ENCODE measurements at places on chromosomes 4 and X.

DNA sequence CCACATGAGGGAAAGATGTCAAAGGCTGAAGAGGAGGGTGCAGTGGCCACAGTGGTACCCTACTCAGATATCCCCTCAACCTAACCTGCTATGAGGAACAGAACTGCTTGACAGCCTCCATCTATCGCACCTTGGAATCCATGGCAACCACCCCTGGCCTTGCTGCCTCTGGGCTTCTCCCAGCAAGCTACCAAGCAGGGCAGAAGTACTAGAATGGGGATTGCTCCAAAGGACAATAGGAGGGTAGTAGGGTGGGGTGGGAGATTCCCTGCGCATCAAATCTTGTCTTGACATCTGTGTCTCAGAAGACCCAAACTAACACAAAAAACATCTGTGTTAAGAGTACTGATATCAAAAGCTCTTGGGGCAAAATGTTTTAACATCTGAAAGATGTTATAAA lies 118.2 kb downstream of the FBXW7 start:
- DNase-seq: no peak

GRCh38 chr4:137998666-137999429 lies 243.3 kb downstream of the SLC7A11 start:
- no peak for DNase-seq

DNA sequence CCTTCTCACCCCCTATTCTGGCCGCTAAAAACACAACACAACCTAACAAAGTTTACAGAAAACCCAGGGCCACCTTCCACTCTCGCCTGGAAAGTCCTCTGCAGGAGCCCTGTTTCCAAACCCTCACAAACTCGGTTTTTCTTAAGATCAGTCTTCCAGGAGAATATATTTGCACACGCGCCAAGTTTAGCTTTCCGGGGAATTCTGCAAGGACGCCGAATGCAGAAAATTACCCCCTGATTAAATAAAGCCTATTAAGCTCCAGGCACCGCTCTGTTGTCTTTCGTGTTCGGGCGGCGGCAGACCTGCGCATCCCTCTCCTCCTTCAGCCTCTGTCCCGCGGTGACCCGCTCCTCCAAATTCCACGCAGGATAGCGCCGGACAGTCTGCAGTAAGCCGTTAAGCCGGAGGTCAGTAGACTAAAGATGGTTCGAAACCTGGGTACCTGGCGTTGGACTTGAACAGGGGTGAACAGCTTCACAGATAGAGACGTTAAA lies 5.0 kb downstream of the MSX1 start:
- DNase-seq: no peak

DNA sequence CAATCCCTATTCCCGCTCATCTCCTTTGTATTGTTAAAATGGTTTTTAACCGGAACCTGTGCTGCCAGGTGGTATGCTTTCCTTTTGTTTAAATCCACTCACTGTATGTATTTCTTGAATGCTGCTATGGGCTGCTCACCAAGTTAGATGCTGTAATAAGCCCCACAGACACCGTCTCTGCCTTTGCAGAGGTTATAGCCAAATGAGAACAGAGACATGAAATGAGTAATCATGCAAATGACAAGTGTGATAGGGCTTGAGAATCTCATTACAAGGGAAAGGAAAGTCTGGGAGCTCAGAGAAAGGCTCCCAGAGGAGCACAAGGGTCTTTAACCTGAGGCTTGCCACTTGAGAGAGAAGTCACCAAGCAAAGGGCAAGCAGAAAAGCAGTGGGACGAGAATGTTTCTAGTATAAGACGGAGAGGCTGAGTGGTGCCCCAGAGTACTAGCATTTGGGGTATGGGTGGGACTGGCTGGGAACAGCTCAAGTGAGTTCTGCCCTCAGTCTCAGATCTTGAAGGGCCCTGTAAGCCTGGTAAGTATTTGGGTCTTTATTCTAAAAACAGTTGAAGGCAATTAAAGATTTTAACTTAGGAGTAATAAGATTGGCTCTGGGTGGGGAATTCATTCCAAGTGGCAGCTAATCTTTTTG lies 110.8 kb upstream of the H2AZ1 start:
- no peak for DNase-seq

DNA sequence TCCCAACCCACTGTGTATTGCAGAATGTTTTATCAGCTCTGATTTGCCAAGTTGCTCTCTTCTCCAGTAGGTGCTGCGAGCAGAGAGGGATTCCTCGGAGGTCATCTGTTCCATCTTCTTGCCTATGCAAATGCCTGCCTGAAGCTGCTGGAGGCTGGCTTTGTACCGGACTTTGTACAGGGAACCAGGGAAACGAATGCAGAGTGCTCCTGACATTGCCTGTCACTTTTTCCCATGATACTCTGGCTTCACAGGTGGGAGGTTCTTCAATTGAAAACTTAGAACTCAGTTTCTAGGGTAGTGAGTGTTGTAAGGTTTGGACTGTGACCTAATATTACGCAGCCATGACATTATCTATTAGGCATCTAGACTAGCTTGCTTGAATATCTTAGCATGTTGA lies 24.9 kb downstream of the AR start:
- no peak for DNase-seq

- DNase-seq: peak; percentile 34
Observed at GRCh38 chr4:27763830-27764525, 903.3 kb downstream of the STIM2 start.

GRCh38 chr4:54231768-54232688 lies 2.9 kb downstream of the PDGFRA start:
- peak; percentile 43 for DNase-seq

DNA sequence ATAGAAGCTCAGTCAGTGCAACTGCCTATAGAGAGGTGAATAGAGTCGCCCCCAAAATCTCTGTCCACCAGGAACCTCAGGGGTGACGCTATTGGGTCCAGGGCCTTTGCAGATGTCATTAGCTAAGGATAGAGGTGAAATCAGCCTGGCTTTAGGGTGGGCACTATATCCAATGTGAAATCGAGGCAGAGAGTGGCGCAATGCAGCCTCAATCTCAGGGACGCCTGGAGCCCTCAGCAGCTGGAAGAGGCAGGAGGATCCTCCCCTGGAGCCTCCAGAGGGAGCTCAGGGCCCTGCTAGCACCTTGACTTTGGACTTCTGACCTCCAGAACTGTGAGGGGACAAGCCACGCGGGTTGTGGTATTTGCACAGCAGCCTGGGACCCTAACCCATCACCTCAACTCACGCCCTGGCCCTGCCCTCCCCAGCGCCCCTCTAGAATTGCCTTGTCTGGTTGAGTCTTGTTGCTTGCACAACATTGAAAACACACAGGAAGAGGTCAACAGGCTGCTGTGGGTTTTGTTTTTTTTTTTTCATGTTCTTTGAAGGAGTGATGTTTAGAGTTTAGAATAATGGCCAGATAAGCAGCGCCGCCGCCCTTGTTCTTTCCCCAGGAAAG lies 89.4 kb upstream of the PSAPL1 start:
- no peak for DNase-seq

GRCh38 chr4:100539706-100540105 lies 21.9 kb upstream of the EMCN start:
- no peak for DNase-seq

DNA sequence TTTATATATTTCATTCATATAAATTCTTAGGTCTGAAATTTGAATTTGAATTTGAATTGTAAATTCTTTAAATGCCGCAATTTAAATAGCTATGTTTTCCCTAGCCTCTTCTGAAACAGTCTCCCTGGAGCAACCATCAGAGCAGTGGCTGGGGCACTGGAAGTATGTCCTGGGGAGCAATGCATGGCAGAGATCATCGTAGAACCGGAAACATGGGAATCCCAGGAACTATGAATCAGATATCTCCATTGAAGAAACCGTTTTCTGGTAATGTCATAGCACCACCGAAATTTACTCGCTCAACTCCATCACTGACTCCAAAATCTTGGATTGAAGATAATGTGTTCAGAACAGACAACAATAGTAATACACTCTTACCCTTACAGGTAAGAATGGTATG lies 4.9 kb downstream of the CPEB2 start:
- DNase-seq: no peak

DNA sequence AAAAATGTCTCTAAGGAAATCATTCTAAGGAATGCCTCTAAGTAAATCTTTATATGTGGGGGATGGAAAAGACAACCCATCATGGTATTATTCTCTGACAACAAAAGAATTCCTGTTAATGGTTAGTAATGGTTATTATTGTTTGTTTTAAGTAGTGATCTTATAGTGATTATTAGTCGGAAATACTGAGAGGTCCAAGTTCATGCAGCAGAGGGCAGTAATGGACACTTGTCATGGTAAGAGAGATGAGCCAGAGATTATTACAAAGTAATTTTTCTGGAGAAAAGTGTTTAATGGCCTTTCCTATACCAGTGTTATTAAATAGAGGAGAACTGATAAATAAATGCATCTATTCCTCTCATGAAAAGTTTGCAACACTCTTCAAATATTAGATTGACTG lies 8.1 kb upstream of the DKK2 start:
- DNase-seq: peak; percentile 20

- DNase-seq: no peak
Observed at GRCh38 chr4:54058171-54058570, 6.2 kb downstream of the CHIC2 start.

- DNase-seq: peak; percentile 46
Observed at GRCh38 chr4:128516301-128516969, 228.8 kb upstream of the PGRMC2 start.

GRCh38 chrX:135698924-135699323 lies 14.5 kb upstream of the CT45A1 start:
- DNase-seq: peak; percentile 2

- no peak for DNase-seq
Observed at GRCh38 chr4:177288335-177288734, 21.3 kb upstream of the NEIL3 start.

GRCh38 chr4:6887591-6888371 lies 21.8 kb upstream of the TBC1D14 start:
- no peak for DNase-seq

DNA sequence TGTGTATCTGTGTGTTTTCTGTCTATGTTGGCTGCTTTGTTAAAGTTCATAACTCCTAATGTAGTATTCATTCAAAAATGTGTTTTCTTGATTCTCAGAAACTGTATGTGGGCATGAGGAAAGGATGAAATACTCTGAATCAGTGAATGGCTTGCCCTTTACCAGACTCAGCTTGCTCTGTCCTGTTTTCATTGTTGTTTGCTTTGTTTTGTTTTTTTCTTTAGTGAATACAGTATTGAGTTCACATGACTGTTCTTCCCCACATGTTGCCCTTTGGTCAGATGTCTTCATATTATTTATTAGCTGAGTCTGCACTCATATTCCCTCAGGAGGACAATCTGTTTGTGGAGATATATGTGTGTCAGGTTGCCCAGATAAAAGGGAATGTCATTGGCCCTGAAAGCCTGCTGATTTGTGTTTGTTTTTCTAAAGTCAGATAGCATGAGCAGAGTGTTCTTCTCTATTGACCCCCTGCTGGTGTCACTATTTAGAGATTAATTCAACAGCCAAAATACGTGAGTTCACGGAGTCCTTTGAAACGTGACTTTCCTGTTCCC lies 1184.4 kb downstream of the RPA4 start:
- DNase-seq: peak; percentile 29

GRCh38 chr4:33493231-33493630 lies 2751.1 kb downstream of the ARAP2 start:
- DNase-seq: peak; percentile 26

DNA sequence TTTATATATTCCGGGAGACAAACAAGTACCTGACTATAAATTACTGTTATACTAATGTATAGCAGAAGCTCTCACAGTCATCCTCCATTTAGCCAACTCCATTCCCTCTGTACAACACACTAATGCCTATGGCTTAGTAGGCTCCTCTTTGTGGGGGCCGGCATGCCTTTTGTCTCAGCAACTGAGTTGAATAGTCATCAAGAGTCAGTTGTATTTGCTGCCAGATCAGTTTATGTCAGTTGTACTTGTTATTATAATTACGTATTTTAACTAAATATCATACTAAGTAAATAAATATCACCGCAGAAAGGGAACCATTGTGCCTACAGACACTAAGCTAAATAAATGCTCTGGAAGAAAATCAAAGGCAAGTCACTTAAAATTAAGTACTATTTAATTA lies 9.9 kb downstream of the PRMT9 start:
- DNase-seq: no peak

DNA sequence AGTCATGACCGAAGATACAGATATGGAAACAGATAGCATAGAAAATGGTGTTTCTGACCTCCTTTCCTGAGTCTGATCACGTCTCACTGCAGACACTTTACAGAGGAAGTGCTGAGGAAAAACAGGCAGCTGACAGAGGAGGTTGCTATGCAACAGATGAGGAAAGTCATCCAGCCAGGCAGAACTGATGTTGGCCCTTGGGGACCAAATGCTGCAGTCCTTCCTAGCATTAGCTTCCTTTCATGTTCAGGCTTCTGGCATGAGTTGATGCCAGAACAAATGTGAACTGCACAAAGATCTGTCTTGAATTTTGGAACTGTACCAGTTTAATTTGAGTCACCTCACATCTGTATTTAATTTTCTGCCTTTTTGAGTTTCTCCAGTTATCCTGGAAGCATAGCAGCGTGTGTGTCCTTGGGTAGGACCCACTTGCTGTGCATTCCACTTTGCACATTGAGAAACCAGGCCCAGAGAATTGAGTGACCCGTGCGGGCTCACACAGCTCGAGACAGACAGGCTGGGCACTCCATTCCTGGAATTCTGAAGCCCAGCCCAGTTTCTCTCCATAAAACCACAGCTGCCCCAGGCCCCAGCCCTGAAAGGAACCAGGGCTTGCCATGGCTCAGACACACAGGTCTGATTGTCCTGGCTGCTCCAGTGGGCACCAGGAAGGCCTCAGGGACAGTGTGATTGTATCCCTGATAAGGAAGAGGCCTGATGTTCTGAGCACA lies 1.4 kb upstream of the MAGED1 start:
- peak; percentile 59 for DNase-seq

- DNase-seq: no peak
Observed at GRCh38 chrX:139972113-139972512, 6.8 kb upstream of the CXorf66 start.

GRCh38 chr4:103400405-103400804 lies 202.3 kb upstream of the CENPE start:
- DNase-seq: peak; percentile 76

GRCh38 chrX:38627683-38628082 lies 66.3 kb downstream of the TSPAN7 start:
- peak; percentile 69 for DNase-seq

DNA sequence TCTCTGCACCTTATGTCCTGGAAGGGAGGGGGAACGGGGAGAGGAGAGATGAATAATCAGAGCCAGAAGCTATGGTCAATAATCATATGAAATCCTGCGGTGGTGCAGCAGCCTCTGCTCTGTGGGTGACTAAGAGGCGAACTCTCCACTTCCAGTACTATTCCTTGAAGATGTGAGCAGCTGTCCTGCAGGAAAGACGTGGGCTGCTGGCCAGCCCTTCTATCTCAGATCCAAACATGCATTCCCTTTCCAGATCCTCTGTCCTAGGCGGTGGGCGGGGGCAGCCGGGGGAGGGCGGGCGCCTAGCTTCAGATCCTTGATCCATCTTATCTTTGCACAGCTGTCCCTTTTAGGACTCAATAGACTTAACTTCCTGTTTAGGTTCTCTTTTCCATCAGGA lies 34.5 kb downstream of the SPINK2 start:
- peak; percentile 74 for DNase-seq

- DNase-seq: no peak
Observed at GRCh38 chr4:104421566-104421965, 73.1 kb downstream of the CXXC4 start.

GRCh38 chrX:17846045-17846444 lies 15.1 kb downstream of the RAI2 start:
- peak; percentile 11 for DNase-seq
